Activated T-helper 1 cell treated with Interleukin-2 at 50 U/mL for 16 hours (primary cell): ENCODE measurements at places on chromosomes 6 and 20.

DNA sequence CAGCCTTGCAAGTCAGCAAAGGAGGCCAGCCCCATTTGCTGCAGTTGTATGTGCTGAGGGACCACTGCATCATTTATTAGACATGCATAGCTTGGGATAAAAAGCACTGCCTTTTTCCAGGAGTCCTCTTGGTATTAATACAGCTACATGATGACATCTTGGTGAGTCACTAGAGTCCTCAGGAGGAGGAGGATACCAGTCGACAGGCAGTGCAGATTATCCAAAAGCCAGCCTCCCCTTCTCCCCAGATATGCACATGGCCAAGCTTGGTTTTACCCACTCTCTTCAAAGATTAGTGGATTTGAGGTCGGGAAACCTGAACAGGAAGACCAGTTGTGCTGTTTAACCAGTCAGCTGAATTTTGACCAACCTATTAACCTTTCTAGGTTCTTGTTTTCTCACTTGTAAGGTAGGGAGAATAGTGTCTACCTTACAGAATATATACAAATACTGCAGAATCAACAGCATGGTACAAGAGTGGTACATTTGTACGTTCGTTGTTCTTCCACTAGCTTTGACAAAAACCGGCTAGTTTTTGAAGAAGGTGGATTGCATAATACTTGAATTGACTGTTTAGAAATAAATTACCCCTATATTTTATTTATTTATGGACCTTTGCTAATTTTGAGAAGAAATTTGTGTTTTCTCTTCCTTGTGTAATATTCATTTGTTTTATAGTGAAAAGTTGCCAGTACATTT lies 31.9 kb downstream of the VAPB start:
- no peak for DNase-seq

DNA sequence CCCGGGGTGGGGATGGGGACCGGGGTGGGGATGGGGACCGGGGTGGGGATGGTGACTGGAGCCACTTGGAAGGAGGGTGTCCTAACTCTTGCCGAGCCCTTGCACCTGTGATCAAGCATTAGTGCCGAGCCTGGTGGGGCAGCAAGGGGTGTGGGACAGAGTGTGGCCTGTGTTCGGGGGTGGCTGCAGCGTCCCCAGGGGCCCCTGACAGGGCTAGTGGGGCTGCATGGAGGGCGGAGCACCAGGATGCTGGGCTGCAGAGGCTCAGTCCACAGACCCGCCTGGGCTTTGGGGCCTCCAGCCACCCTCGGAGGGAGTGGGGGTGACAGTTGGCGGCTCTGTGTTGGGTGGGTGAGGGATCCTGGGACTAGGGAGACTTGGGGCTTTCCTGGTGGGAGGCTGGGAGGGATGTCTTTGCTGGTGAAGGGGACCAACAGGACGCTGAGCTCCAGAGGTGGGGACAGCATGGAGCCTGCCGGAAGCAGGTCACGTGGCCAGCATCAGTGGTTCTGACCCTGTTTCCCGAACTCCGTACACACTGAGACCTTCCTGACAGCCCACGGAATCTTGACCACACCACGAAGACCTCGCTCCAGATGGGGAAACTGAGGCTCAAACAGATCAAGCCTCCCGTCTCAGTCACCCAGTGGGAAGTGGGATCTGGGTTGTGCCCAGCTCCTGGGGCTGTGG lies 4.6 kb downstream of the RBBP8NL start:
- no peak for DNase-seq

DNA sequence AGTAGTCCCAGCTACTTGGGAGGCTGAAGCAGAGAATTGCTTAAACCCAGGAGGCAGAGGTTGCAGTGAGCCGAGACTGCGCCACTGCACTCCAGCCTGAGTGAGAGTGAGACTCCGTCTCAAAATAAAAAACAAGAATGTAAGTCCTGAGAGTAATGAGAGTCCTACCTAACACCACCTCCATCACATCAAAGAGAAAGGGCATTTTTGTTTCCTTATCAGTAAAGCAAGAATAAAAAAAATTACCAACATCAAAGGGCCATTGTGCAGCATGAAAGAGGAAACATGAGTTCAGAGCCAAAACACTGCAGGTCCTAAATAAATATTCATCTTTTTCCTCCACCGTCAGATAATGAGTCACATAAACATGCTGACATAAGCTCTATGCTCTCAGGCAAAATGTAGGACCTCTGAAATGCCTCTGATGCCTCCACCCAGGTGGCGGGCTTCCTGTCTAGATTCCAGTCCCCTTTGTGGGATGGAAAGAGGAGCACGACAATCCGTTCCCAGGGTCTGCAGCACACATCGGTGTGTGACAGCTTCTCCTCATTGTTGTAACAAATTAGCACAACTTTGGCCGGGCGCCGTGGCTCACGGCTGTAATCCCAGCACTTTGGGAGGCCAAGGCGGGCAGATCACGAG lies 7.2 kb downstream of the ATP9A start:
- DNase-seq: no peak

DNA sequence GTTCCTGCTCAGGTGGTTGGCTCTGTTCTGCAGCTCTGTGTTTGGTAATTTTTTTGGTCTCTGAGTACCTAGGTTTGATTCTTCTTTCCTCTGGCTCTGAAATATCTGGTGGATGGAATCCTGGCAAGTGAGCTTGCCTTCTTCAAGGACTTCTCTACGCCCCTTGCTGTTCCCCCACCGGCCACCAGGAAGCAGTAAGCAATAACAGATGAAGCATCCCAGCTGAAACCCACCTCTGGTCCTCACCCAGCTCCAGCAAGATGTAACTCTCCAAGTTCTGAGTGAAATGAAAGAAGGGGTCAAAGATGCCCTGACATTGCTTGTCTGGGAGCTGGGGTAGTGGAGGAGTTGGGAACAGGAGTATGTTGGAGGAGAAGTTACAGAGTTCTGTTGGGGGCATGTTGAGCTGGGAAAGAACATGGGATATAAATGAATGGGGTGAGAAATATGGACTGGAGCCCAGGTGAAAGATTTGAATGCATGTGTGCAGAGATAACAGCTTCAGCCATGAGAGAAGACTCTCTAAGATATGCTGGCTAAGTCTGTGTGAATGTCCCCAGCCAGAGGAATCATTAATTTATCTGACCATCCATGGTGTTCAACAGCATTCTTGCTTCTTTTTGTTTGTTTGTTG lies 51.3 kb upstream of the GLP1R start:
- DNase-seq: no peak

DNA sequence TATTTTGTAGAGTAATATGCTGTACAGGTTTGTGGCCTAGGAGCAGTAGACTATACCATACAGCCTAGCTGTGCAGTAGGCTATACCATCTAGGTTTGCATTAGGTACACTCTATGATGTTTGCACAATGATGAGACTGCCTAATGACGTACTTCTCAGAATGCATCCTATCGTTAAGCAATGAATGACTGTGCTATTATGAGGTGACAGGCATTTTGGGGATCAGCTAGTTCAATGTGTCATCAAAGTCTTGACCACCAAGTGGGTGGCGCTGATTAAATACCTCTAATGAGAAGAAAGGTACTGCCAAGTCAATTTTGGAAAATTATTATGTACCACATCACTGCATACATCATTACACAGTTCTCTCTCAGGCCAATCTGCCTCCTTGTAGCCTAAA lies 190.2 kb downstream of the BACH2 start:
- no peak for DNase-seq

DNA sequence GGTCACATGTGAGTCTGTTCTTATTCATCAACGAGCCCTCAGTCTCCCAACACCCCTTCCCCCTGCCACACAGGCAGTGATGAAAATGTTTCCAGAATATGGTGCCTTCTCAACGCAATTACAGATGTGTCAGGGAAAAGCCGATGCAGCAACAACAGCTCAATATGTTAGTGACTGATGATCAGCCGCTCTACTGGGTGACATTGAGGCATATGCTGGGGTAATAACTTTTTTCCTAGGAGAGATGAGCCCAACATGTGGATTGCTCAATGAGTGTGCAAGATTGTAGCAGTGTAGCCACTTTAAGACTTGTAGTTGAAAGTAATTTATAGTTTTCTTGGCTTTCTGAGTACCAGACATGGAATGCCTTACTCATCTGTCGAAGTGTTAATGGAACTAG lies 49.4 kb downstream of the DTD1 start:
- DNase-seq: no peak

GRCh38 chr6:136737871-136738691 lies 54.2 kb downstream of the MAP3K5 start:
- no peak for DNase-seq

GRCh38 chr6:108243836-108244235 lies 17.0 kb downstream of the SNX3 start:
- no peak for DNase-seq

GRCh38 chr6:70479236-70479635 lies 65.9 kb downstream of the FAM135A start:
- no peak for DNase-seq

- DNase-seq: no peak
Measured at GRCh38 chr6:21359926-21360325, 233.6 kb upstream of the SOX4 start.
